ENCODE measurements at places on chromosomes 5 and 9. TPM values are rescaled to one million over a fixed set of nuclear protein-coding genes. Genes with fewer than 3 reads are reported as not detected.

Gene GAS1
- total RNA-seq: 0.24 TPM

Gene CDKN2B-AS1
- not detected for total RNA-seq

- H3K27ac ChIP-seq: no peak overlapping the region
- peaks cover 11% of the 10 kb centered on the region for H3K4me1 ChIP-seq
- DNase-seq: no peak
- no peak overlapping the region for H3K4me3 ChIP-seq
- peaks cover 47% of the 10 kb centered on the region for H3K36me3 ChIP-seq
These were observed 26.7 kb downstream of the NCBP1 start for GRCh38 chr9:97660340-97660739.

DNA sequence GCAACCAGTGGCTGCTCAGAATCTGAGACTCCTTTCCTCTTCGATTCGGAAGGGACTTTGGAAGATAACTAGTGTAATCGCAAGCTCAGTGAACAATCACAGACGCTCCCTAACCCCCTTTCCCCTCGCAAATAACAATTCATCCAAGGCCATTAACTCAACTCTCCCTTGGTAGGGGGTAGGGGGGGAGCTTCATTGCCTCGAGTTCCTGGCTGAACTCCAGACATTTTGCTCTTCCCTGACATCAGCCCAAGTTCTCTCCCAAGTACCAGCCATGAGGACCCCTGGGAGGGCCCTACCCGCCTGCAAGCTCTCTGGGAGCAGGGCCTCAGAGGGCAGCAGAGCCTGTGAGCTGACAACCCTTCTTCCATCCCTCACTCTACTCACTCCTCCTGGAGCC, 8.4 kb downstream of the FAM163B start:
- H3K27me3 ChIP-seq: peaks cover 2% of the 10 kb centered on the region
- H3K27ac ChIP-seq: no peak overlapping the region
- H3K4me1 ChIP-seq: peaks cover 9% of the 10 kb centered on the region
- H3K4me3 ChIP-seq: no peak overlapping the region
- peaks cover 4% of the 10 kb centered on the region for H3K36me3 ChIP-seq

DNA sequence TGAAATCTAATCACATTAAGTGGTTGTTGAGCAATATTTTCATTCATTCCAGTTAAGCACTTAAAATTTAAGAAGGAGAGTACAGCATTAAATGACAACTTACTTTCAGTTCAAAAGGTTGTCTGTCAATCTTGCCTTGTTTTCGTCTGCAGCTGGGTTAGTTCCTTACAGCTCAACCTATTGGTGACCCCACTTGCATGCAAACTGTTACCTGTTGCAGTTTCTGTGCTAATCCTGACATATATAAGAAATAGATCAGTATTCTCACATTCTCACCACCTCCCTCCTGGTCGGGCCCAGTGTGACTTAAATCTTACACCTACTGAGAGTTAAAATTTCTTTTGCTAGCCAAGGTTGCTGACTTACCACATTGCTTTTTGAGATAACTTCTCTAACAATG, 191.8 kb upstream of the SMC2 start:
- H3K36me3 ChIP-seq: no peaks in the 10 kb centered on the region
- peaks cover 3% of the 10 kb centered on the region for H3K27me3 ChIP-seq
- no peak for DNase-seq
- no peak overlapping the region for H3K27ac ChIP-seq
- H3K4me1 ChIP-seq: no peaks in the 10 kb centered on the region

Gene PTGS1
- not detected for total RNA-seq

DNA sequence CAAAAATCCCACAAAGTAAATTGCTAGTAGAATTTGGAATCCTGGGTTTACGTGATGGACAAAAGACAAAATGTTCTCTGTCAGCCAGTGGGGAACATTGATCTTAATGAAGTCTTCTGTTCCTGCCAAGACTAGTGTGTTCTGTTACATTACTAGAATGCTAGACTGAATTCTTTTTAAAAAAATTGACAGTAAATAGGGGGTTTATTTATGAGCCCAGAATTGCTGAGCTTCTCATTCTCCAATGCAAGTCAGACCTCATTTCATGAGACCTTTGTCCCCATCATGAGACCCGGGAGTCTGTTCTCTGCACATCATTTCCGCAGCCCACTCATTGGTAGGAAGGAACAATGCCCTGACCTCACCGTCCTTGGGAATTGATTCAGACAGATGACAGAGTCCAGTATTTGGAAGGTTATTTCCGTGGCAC, 173.8 kb upstream of the OTULINL start:
- no peak for DNase-seq
- no peak overlapping the region for H3K27ac ChIP-seq
- no peaks in the 10 kb centered on the region for H3K36me3 ChIP-seq

GRCh38 chr5:35197351-35197750, 32.9 kb downstream of the PRLR start:
- no peak overlapping the region for H3K27ac ChIP-seq
- no peaks in the 10 kb centered on the region for H3K36me3 ChIP-seq

Gene IL3
- total RNA-seq: not detected

- no peak for DNase-seq
- no peaks in the 10 kb centered on the region for H3K36me3 ChIP-seq
- peaks cover 6% of the 10 kb centered on the region for H3K27me3 ChIP-seq
- H3K4me1 ChIP-seq: peaks cover 2% of the 10 kb centered on the region
- H3K4me3 ChIP-seq: no peak overlapping the region
- H3K27ac ChIP-seq: no peak overlapping the region
These were observed 78.4 kb downstream of the VAV2 start for GRCh38 chr9:133913571-133914369.

- no peaks in the 10 kb centered on the region for H3K4me1 ChIP-seq
- H3K4me3 ChIP-seq: no peak overlapping the region
- DNase-seq: no peak
- H3K36me3 ChIP-seq: no peaks in the 10 kb centered on the region
- no peak overlapping the region for H3K27ac ChIP-seq
These were observed 50.5 kb upstream of the OLFM1 start for GRCh38 chr9:135036861-135037465.

DNA sequence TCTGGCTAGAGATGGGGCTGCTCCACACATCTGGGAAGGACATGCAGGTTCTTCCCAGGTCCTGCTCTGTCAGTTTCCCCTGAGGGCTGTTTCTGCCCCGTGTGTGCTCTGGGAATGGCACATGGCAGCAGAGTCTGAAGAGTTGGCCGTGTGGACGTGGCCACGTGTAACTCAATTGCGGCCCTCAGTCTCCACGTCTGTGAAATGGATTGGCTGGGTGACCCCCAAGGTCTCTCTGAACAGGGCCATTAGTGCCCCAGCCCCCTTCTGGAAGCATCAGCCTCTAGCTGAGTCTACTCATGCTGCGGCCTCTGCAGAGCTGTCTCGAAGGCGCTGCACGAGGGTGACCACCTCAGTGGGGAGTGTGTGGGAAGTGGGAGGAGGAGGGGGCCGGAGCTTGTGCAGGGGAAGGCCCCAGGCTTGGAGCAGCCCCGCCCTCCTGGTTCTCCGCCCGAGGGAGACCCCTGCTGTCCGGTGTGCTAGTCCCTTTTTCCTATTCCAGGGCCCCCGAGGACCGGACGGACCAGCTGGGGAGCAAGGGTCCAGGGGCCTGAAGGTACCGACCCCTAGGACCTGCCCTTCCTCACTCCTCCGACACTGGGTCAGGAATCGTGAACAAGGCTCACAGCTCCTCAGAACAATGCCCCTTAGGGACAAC, 58.9 kb upstream of the ORM1 start:
- no peaks in the 10 kb centered on the region for H3K27me3 ChIP-seq
- no peaks in the 10 kb centered on the region for H3K4me1 ChIP-seq

DNA sequence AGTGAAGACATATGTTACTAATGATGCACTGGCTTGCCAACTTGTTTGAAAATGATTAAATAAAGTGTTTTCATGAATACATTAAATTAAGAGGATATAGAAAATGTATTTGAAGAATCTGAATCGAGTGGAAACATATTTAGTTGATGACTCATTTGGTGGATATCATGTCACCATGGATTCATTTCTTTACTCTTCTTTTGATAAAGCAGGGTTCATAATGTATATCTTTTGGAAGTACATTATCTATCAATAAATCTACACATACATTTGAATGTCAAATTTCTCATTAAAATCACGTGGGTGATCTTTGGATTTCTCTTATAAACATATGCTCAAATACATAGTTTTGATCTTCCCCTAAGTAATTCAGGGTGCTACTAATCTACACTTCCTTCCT, 1148.1 kb upstream of the ACO1 start:
- H3K27ac ChIP-seq: no peak overlapping the region
- DNase-seq: no peak
- no peaks in the 10 kb centered on the region for H3K36me3 ChIP-seq
- H3K27me3 ChIP-seq: no peaks in the 10 kb centered on the region
- H3K4me1 ChIP-seq: peaks cover 18% of the 10 kb centered on the region

Gene HSPA4
- total RNA-seq: 180 TPM

GRCh38 chr5:82160948-82161347, 117.2 kb downstream of the RPS23 start:
- DNase-seq: no peak
- no peak overlapping the region for H3K27ac ChIP-seq
- H3K27me3 ChIP-seq: no peaks in the 10 kb centered on the region
- no peak overlapping the region for H3K4me3 ChIP-seq
- no peaks in the 10 kb centered on the region for H3K36me3 ChIP-seq

DNA sequence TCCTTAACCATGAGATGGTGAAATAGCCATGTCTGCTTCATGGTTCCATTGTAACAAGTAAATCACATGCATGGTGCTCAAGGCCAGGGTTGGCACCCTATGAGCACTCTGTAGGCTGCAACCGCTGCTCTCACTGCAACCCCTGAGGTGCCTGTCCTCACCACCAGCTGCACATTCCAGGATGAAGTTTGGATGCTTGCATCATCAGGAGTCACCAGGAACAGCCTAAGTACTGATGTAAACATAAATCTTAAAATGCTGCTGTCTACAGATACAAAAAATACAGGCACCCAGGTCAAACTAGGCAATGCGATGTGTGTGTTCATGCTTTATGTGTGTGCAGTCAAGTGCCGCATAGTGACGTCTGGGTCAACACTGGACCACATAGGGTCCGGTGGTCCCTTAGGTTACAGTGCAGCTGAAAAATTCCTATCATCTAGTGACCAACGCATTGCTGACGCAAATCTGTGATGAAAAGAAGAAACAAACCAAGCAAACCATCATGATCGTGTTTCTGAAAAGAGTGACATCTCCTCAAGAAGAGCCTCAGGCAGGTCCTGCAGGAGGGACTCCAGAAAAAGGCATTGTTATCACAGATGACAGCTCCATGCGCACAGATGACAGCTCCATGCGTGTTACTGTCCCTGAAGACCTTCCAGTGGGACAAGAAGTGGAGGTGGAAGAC, 234.8 kb downstream of the AUH start:
- no peak overlapping the region for H3K4me3 ChIP-seq
- H3K36me3 ChIP-seq: peaks cover 1% of the 10 kb centered on the region
- no peak overlapping the region for H3K27ac ChIP-seq
- peaks cover 6% of the 10 kb centered on the region for H3K27me3 ChIP-seq
- H3K4me1 ChIP-seq: peaks cover 21% of the 10 kb centered on the region

GRCh38 chr5:88248743-88249540, 19.7 kb downstream of the TMEM161B start:
- no peak overlapping the region for H3K27ac ChIP-seq
- DNase-seq: no peak
- H3K27me3 ChIP-seq: no peaks in the 10 kb centered on the region
- peaks cover 19% of the 10 kb centered on the region for H3K36me3 ChIP-seq

GRCh38 chr5:95620870-95621838, 1.3 kb downstream of the GPR150 start:
- H3K36me3 ChIP-seq: no peaks in the 10 kb centered on the region
- peaks cover 31% of the 10 kb centered on the region for H3K4me1 ChIP-seq
- DNase-seq: peak; percentile 53
- H3K4me3 ChIP-seq: peak overlapping the region; percentile 76
- no peaks in the 10 kb centered on the region for H3K27me3 ChIP-seq

Gene FOXD4L6
- total RNA-seq: not detected

- no peaks in the 10 kb centered on the region for H3K4me1 ChIP-seq
- no peak for DNase-seq
- H3K27me3 ChIP-seq: no peaks in the 10 kb centered on the region
- no peak overlapping the region for H3K4me3 ChIP-seq
These were observed 85.2 kb upstream of the CDH12 start for GRCh38 chr5:22938362-22938761.

DNA sequence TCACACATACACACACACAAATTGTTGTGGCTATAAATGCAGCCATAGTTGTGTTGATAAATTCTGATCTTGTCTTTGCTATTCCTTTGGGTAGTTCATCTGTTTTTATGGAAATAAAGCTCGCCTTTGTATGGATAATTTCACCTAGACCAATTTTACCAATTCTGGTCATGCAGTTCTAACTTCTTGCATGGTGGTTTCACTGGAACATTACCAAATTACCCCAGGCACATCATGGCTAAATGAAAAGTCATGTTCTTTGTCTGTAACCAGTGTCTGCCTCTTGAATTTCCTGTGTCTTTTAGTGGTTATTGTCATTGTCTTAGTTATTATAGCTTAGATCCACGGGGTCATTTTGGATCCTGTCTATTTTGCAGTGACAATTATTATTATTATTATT, 50.3 kb upstream of the TMC1 start:
- no peaks in the 10 kb centered on the region for H3K36me3 ChIP-seq
- peaks cover 21% of the 10 kb centered on the region for H3K4me1 ChIP-seq
- H3K27ac ChIP-seq: no peak overlapping the region
- H3K27me3 ChIP-seq: no peaks in the 10 kb centered on the region
- H3K4me3 ChIP-seq: no peak overlapping the region

DNA sequence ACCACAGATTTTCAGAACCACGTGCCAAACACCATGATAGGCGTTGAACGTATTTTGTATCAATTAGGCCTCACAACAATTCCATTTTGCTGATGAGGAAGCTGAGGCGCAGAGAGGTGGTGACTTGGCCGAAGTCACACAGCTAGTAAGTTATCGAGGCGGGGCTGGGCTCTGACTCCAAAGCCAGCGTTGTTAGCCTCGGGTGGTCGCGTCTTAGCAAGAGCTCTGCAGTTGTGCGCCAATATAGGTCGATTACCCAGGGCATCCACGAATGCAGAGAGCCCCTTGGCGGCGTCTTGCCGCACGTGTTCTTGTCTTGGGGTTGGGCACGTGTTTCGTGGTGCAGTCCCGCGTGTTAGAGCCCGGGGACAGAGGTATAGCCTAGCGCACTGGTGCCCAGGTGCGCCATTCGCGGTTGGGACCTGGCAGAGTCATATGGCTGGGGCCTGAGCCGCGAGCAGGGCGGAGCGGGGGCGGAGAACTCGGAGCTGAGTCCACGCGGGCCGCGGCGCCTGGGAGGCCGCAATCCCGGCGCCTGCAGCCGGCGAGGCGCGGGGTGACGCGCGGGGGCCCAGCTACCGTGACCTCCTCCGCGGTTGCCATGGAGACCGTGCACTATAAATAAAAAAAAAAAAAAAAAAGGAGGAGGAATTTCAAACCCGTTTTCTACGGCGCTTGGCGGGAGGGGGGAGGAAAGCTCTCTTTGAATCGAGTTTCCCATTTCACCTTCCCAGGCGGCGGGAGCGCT, 62.3 kb downstream of the CXXC5 start:
- no peak overlapping the region for H3K27ac ChIP-seq
- H3K27me3 ChIP-seq: peaks cover 2% of the 10 kb centered on the region
- H3K36me3 ChIP-seq: no peaks in the 10 kb centered on the region
- peak overlapping the region; percentile 46 for H3K4me3 ChIP-seq
- peaks cover 10% of the 10 kb centered on the region for H3K4me1 ChIP-seq

Gene CFAP77
- total RNA-seq: not detected

Data from activated naive CD4-positive, alpha-beta T cell treated with anti-CD3 and anti-CD28 coated beads for 36 hours (primary cell).